ENCODE measurements at places on chromosomes 6 and 20.
A peak's percentile ranks its signal among the peaks of the same experiment; 100 is the strongest.

GRCh38 chr6:34249469-34250261 is 859 bp upstream of the SMIM29 start:
- DNase-seq: no peak

DNA sequence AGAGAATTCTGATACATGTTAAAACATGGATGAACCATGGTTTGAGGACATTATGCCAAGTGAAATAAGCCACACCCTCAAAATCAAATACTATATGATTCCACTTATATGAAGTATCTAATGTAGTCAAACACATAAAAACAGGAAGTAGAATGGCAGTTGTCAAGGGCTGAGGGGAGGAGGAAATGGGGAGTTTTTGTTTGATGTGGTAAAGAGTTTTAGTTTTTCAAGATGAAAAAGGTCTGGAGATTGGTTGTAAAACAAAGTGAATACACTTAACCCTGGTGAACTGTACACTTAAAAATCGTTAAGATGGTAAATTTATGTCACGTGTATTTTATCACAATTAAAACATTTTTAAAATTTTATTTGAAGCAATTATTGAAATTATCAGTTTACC is 127.4 kb upstream of the GRIK2 start:
- no peak for DNase-seq

DNA sequence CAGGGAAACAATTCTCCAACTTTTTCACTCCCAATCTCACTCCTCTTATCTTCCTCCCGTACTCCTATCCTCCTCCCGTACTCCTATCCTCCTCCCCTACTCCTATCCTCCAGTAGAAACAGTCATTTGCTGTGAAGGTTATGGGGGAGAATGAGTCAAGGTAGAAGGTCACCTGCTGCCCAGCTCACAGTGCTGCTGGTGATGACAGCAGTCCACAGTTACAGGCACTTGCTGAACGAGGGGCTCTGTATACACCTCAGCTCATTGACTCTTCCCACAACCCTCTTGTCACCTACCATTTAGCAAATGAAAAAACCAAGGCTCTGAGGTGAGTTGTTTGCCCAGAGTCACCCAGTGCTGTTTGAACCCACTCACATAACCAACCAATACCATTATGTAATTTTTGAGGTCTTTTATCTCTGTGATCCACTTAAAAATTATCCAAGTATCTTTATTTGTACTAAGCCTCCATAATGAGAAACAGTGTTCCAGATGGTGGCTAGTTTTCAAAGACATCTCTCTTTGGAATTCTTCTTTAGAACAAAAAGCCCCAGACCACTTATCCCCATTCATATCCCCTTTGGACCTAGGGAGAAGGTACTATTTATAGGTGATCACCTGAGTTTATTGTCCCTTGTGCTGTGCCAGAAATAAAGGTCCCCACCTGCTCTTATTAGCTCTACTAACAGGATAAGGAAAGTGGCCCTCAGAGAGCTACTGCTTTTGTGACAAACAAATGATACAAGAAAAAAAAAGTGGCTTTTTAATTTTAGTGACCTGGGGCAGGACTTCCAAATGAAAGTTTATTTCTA is 53.2 kb downstream of the PTPN1 start:
- no peak for DNase-seq

DNA sequence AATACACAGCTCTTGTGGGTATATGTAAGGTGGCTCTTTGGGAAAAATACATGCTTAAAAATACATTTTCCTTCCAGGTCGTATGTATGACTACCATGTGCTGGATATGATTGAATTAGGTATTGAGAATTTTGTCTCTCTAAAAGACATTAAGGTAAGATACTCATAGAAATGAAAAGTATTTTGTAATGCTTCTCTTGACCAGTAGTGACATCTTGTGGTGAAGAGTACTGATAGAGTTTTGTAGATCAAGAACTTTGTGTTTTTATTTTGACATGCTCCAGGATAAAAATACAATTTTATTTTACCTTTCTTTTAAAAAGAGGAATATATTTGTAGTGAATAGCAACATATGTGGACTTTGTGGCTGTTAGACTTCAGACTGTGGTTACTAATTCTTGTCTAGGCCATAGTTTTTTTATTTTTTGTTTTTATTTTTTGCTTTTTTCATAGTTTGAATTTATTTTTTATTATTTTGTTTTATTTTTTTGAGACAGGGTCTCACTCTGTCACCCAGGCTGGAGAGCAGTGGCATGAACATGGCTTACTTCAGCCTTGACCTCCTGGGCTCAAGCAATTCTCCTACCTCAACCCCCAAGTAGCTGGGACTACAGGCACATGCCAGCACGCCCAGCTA is 17.9 kb downstream of the RPF2 start:
- DNase-seq: peak; percentile 22

DNA sequence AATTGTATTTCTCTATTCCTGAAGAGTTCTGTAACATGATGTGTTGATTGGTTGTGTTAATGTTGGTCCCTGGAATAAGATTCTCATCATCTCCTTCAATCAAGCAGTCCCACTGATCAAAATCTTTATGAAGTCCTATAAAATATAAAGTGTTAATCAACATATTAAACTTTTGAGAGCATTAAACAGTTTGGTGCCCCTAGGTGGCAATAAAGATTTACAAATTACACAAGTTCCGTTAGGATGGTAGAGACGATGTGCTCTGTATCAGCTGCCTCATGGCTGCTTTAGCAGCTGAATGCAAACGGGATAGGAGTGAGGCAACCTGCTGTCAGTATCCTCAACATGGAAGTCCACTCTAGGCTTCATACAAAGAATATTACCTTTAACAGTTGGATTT is 16.9 kb downstream of the TDRD6 start:
- DNase-seq: no peak

GRCh38 chr6:27260836-27261375 is 13.4 kb downstream of the PRSS16 start:
- DNase-seq: peak; percentile 22

- no peak for DNase-seq
Observed at GRCh38 chr6:151075527-151075926, 164.2 kb upstream of the AKAP12 start.

DNA sequence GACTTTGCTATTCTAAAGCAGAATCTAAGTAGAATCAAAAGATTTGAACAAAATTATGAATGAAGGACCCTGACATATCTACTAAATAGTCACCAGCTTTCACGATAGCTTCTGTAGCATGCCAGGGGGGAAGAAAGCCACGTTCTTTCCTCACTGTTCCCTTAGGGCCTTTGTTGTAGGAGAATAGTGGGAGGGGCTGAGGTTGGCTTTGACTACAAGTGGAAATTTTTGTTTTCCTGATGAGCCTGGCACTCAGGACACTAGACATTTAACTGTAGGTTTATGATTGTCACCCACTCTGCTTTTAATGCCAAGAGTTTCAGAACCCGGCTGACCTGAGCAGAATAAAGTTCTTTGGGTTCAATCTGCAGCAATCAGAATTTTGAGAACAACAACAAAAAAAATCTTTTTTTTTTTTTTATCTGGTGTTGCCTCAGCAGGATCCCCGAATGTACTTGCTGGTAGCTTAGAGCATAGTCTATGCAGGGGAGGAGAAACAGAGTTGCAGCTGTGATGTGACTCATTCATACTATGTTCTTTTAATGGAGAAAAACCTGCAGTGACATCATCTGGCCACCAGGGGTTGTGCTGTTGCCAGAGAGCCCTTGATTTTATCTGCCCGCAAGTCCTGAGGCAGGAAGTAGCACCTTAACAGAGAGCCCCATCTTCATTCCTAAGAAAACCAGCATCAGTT is 38.5 kb downstream of the TPD52L1 start:
- DNase-seq: peak; percentile 85

DNA sequence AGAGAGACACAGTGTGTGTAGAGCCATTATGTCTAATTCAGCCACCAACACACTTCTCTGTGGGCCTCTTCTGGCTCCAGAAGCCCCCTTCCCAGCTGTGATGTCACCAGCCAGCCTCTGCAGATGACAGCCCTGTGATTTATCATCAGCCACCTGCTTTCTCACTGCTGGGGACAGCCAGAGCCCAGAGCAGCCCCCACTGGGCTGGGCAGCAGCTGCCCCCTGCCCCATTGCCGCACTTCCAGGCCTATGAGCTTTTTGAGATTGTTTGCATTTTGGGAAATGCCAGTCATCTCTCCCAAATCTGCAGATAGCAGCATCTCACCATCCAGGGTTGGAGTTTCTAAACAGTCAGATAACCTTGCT is 21.9 kb upstream of the STX16 start:
- DNase-seq: no peak

GRCh38 chr20:5160882-5161281 is 34.1 kb downstream of the CDS2 start:
- no peak for DNase-seq
